Heart right ventricle (tissue), 16 donors: ENCODE measurements at places on chromosomes 6 and 20.

GRCh38 chr6:27836141-27836782 is 75.9 kb downstream of the OR2B2 start:
- no peaks in the 10 kb centered on the region for H3K4me1 ChIP-seq
- H3K36me3 ChIP-seq: no peaks in the 10 kb centered on the region
- H3K27ac ChIP-seq: peak overlapping the region; percentile 86
- no peaks in the 10 kb centered on the region for H3K27me3 ChIP-seq

DNA sequence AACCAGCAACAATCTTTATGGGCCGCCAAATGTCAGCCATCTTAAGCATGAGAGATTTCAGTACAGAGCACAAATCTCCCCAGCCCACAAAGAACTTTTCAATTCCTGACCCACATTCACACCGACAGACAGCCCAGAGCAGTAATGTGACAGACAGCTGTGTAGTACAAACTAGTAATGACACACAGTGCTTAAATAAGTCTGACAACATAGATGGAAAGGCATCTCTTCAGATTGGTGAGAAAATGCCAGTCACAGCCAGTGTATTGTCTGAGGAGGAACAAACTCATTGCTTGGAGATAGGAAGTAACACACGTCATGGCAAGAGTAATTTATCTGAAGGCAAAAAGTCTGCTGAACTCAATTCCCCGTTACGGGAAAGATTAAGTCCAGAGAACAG is 36.0 kb downstream of the KIZ start:
- DNase-seq: no peak
- H3K36me3 ChIP-seq: no peaks in the 10 kb centered on the region
- no peaks in the 10 kb centered on the region for H3K27me3 ChIP-seq
- no peak overlapping the region for H3K4me3 ChIP-seq
- H3K4me1 ChIP-seq: no peaks in the 10 kb centered on the region

GRCh38 chr6:132359886-132360285 is 41.4 kb downstream of the MOXD1 start:
- no peaks in the 10 kb centered on the region for H3K4me1 ChIP-seq
- no peaks in the 10 kb centered on the region for H3K27me3 ChIP-seq
- no peak overlapping the region for H3K4me3 ChIP-seq
- H3K27ac ChIP-seq: no peak overlapping the region

DNA sequence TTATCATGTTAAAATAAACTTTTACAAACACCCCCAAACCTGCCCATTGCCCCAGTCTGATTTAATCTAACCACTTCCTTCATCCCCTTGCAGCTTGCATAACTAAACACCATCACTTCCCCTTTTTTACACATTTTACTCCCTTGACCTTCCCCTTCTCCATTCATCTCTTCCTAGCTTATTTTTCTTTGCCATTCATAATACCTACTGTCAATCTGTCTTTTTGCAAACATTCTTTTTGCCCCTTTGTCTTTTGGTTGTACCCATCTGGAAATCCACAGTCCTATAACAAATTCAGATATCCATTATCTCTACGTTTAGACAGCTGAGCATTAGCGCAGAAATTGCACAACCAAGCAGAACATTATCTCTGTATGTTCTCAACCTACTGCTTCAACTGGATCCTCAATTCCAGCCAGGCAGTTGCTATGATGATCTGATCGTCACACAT is 51.2 kb downstream of the C6orf52 start:
- DNase-seq: no peak
- no peaks in the 10 kb centered on the region for H3K4me1 ChIP-seq
- H3K4me3 ChIP-seq: no peak overlapping the region
